Left lung (tissue), 14 donors: ENCODE measurements at places on chromosomes 6 and 20. TPM values are rescaled to one million over a fixed set of nuclear protein-coding genes. Genes with fewer than 3 reads are reported as not detected.

- no peak overlapping the region for H3K4me3 ChIP-seq
- no peaks in the 10 kb centered on the region for H3K27me3 ChIP-seq
- no peak for DNase-seq
Measured at GRCh38 chr6:43125119-43125518, 46.0 kb upstream of the SRF start.

GRCh38 chr6:3323148-3323547, 64.4 kb downstream of the PSMG4 start:
- H3K27me3 ChIP-seq, result no peaks in the 10 kb centered on the region
- H3K36me3 ChIP-seq, result no peaks in the 10 kb centered on the region
- no peak for DNase-seq
- H3K27ac ChIP-seq, result peak overlapping the region; percentile 79
- peaks cover 9% of the 10 kb centered on the region for H3K4me1 ChIP-seq

- H3K27me3 ChIP-seq, result no peaks in the 10 kb centered on the region
- H3K4me3 ChIP-seq, result no peak overlapping the region
- no peaks in the 10 kb centered on the region for H3K36me3 ChIP-seq
- no peaks in the 10 kb centered on the region for H3K4me1 ChIP-seq
- DNase-seq, result no peak
Measured at GRCh38 chr6:155795173-155795796, 339.6 kb upstream of the NOX3 start.

GRCh38 chr6:112116221-112116620, 28.8 kb downstream of the FAM229B start:
- no peaks in the 10 kb centered on the region for H3K4me1 ChIP-seq
- no peak for DNase-seq
- H3K36me3 ChIP-seq, result peaks cover 12% of the 10 kb centered on the region
- no peaks in the 10 kb centered on the region for H3K27me3 ChIP-seq

GRCh38 chr6:150083839-150084238, 14.9 kb upstream of the ULBP3 start:
- H3K27me3 ChIP-seq, result peaks cover 7% of the 10 kb centered on the region
- no peak for DNase-seq
- H3K27ac ChIP-seq, result no peak overlapping the region
- H3K4me3 ChIP-seq, result no peak overlapping the region
- no peaks in the 10 kb centered on the region for H3K36me3 ChIP-seq

GRCh38 chr6:144059139-144059538, 36.2 kb downstream of the SF3B5 start:
- DNase-seq, result no peak
- no peaks in the 10 kb centered on the region for H3K36me3 ChIP-seq
- peaks cover 23% of the 10 kb centered on the region for H3K4me1 ChIP-seq
- no peaks in the 10 kb centered on the region for H3K27me3 ChIP-seq

CPNE5 gene
- total RNA-seq, result 1.9 TPM

DNA sequence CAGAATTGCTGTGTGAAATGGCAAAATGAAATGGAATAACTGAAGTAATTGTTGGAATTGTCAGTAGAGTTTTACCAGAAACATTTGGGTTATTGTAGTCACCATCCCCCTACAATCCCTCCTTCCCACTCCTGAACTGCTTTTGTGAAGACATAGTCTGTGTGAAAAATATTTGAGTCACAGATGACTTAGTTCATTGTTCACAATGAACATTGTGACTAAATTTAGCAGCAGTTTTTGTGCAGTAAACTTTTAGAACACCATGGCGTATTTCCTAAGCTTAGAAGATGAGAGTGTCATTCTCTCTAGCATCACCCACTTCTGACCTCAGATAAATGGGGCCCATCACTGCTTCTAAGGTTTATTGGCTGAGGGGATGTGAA, 11.0 kb downstream of the OTOR start:
- DNase-seq, result no peak
- no peaks in the 10 kb centered on the region for H3K36me3 ChIP-seq
- H3K27me3 ChIP-seq, result no peaks in the 10 kb centered on the region
- no peaks in the 10 kb centered on the region for H3K4me1 ChIP-seq
- H3K4me3 ChIP-seq, result no peak overlapping the region

- H3K36me3 ChIP-seq, result no peaks in the 10 kb centered on the region
- no peak for DNase-seq
- no peak overlapping the region for H3K27ac ChIP-seq
- no peaks in the 10 kb centered on the region for H3K4me1 ChIP-seq
- no peaks in the 10 kb centered on the region for H3K27me3 ChIP-seq
- no peak overlapping the region for H3K4me3 ChIP-seq
Measured at GRCh38 chr6:112330879-112331265, 16.3 kb upstream of the RFPL4B start.

DNA sequence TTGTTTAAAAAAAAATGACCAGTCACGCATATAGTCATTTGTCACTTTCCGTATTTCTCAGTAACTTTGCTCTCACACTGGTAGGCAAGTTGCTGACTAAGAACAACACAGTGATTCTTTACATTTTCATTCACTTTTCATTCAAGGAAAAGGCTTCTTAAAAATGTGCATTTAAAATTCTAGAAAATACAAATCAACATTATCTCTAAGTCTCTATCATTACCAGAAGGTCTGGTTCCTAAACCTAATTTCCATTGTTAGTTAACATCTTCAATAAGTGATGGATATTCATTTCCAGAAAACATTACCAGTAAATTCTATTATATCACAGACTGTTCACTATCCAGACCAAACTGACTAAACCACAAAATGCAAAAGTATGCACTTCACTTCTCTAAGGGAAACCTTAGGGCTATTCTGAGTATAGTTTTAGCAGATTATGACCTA, 115.3 kb downstream of the AHI1 start:
- H3K4me3 ChIP-seq, result no peak overlapping the region
- no peaks in the 10 kb centered on the region for H3K4me1 ChIP-seq

DNA sequence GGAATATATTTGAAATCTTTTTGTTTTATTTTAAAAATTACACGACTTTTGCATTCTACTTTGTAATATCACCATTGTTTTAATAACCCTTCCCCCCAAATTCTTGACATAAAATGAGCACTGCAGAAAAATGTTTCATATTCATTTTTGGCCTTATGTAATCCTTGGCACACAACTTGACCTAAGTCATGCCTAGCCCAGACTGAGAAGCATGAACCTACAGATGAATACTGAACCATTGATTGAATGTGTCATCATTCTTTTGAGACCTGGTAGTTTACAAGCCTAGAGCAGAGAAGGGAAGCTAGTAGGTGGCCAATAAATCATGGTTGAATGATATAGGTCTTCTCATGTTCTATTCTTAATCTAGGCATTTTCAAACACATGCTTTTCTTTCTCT, 89.4 kb upstream of the EDN1 start:
- H3K36me3 ChIP-seq, result no peaks in the 10 kb centered on the region
- no peaks in the 10 kb centered on the region for H3K27me3 ChIP-seq
- H3K27ac ChIP-seq, result no peak overlapping the region
- no peaks in the 10 kb centered on the region for H3K4me1 ChIP-seq

DNA sequence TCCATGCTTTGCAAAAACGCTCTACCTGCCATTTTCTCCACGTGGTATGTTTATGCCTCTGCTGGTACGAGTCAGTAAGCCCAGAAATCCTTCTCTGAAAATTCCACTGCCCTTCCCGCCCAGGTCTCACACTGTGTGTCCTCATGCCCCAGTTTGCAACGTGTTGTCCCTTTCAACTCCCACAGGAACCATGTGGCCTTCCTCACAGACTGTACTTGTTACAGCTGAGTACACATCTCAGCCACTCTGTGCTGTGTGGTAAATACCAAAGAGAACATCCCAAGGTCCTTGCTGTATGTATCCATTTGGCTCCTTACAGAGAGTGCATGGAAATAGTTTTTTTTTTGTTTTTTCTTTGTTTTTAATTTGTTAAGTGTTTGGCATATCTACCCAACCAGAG, 56.9 kb downstream of the RTN4IP1 start:
- no peaks in the 10 kb centered on the region for H3K4me1 ChIP-seq
- H3K4me3 ChIP-seq, result no peak overlapping the region
- no peaks in the 10 kb centered on the region for H3K27me3 ChIP-seq
- no peak overlapping the region for H3K27ac ChIP-seq

GRCh38 chr20:25525867-25526266, 59.5 kb downstream of the NINL start:
- H3K4me3 ChIP-seq, result no peak overlapping the region
- H3K27me3 ChIP-seq, result no peaks in the 10 kb centered on the region
- H3K4me1 ChIP-seq, result no peaks in the 10 kb centered on the region
- no peaks in the 10 kb centered on the region for H3K36me3 ChIP-seq
- no peak overlapping the region for H3K27ac ChIP-seq
- DNase-seq, result no peak

HUS1B gene
- 0.41 TPM for total RNA-seq
